Karpas-422 (cell line): ENCODE measurements at places on chromosomes 1 and 21. TPM values are rescaled to one million over a fixed set of nuclear protein-coding genes. Genes with fewer than 3 reads are reported as not detected.

DNA sequence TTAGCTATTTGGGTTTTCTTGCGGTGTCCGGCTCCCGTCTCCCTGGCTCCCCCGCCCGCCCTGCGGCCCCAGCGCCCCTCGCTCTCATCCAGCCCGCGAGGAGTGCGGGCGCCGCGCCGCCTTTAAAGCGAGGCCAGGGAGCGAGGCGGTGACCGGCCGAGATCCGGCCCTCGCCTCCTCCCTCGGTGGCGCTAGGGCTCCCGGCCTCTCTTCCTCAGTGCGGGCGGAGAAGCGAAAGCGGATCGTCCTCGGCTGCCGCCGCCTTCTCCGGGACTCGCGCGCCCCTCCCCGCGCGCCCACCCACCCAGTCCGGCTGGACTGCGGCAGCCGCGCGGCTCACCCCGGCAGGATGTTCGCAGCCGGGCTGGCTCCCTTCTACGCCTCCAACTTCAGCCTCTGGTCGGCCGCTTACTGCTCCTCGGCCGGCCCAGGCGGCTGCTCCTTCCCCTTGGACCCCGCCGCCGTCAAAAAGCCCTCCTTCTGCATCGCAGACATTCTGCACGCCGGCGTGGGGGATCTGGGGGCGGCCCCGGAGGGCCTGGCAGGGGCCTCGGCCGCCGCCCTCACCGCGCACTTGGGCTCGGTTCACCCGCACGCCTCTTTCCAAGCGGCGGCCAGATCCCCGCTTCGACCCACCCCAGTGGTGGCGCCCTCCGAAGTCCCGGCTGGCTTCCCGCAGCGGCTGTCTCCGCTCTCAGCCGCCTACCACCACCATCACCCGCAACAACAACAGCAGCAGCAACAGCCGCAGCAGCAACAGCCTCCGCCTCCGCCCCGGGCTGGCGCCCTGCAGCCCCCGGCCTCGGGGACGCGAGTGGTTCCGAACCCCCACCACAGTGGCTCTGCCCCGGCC lies 492 bp downstream of the HLX start:
- no peaks in the 10 kb centered on the region for H3K36me3 ChIP-seq
- no peak for DNase-seq
- no peak overlapping the region for H3K27ac ChIP-seq
- H3K4me1 ChIP-seq: no peaks in the 10 kb centered on the region
- H3K4me3 ChIP-seq: no peak overlapping the region
- H3K27me3 ChIP-seq: no peaks in the 10 kb centered on the region

DNA sequence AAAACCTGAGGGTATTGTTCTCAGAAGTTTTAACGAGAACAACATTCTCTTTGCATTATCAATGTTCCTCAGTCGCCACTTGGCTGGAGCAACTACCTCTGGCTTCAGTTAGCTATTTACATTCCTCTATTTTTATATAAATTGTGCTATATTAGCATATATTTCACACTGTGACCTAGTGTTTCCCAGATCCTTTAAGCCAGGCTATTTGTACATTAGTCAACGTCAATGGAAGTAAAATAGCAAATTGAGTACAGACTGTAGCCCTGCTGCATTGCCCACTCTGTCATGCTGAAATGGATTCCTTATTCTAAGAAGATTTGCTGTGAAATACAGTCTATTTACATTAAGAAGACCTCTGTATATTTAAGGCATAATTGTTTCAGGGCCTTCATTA lies 213.8 kb downstream of the ROR1 start:
- H3K27me3 ChIP-seq: no peaks in the 10 kb centered on the region
- H3K4me3 ChIP-seq: no peak overlapping the region
- no peak for DNase-seq
- H3K36me3 ChIP-seq: no peaks in the 10 kb centered on the region
- H3K4me1 ChIP-seq: no peaks in the 10 kb centered on the region
- no peak overlapping the region for H3K27ac ChIP-seq

Gene FGR
- 3.0 and 5.6 TPM in 2 replicates for total RNA-seq

Gene ATAD3C
- 0.51 TPM in 1 of 2 replicates, not detected in the other for total RNA-seq

Gene KCNE2
- not detected in 2 replicates for total RNA-seq

Gene PCSK9
- total RNA-seq: not detected in 2 replicates

GRCh38 chr1:14294860-14295536 lies 303.5 kb upstream of the KAZN start:
- H3K36me3 ChIP-seq: no peaks in the 10 kb centered on the region
- H3K27me3 ChIP-seq: 0 out of 2 replicates have a peak, but pooled peaks cover 2% of the 10 kb centered on the region
- peaks cover 10% of the 10 kb centered on the region for H3K4me1 ChIP-seq

DNA sequence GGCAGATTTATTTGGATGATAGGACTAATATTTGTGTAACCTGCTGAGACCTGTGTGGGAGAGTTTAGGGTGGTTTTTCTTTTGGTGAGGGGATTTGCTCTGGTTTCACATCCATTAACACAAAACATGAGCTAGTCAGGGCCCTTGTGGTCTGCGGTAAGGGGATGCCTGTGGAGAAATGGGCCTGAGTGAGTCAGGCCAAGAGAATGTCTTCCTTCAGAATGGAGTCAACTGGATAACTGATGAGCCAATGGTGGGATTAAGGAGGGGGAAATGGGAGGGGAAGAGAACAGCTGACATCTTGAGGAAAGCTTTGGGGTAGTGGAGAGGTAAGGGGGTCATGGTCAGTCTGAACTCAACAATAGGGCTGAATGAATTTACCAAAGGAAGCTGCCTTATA lies 13.9 kb downstream of the WNT2B start:
- H3K4me1 ChIP-seq: no peaks in the 10 kb centered on the region
- no peak for DNase-seq
- no peak overlapping the region for H3K4me3 ChIP-seq
- H3K36me3 ChIP-seq: no peaks in the 10 kb centered on the region
- H3K27ac ChIP-seq: no peak overlapping the region
- 0 out of 2 replicates have a peak, but pooled peaks cover 3% of the 10 kb centered on the region for H3K27me3 ChIP-seq

GRCh38 chr1:247173431-247173830 lies 1.6 kb upstream of the ZNF124 start:
- H3K27ac ChIP-seq: no peak overlapping the region
- H3K4me3 ChIP-seq: no peak overlapping the region
- no peak for DNase-seq
- no peaks in the 10 kb centered on the region for H3K4me1 ChIP-seq

Gene CELA2B
- total RNA-seq: not detected in 2 replicates

DNA sequence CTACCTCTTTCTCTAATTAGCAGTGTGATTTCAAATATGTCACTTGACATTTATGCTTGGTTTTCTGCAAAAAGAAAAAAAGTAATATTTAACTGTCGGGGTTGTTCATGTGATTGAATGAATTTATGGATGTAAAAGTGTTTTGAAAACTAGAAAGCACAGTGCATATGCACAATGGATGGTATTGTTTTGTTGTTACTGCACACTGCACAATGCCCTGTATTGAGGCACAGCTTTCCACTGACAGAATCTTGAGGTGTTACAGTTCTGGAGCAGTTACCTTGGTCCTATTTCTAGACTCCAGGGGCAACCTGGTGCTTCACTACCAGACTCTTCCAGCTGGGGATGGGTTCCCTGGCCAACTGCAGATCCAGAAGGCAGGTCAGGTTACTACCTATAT lies 116.8 kb upstream of the L1TD1 start:
- no peaks in the 10 kb centered on the region for H3K27me3 ChIP-seq
- no peak overlapping the region for H3K4me3 ChIP-seq
- no peaks in the 10 kb centered on the region for H3K36me3 ChIP-seq
- H3K4me1 ChIP-seq: no peaks in the 10 kb centered on the region

- no peaks in the 10 kb centered on the region for H3K27me3 ChIP-seq
- no peak overlapping the region for H3K27ac ChIP-seq
- no peaks in the 10 kb centered on the region for H3K36me3 ChIP-seq
Observed at GRCh38 chr1:15691434-15692032, 7.4 kb downstream of the PLEKHM2 start.

Gene KCNQ4
- total RNA-seq: 2.3 and 3.2 TPM in 2 replicates

- no peaks in the 10 kb centered on the region for H3K27me3 ChIP-seq
- no peak for DNase-seq
- no peaks in the 10 kb centered on the region for H3K4me1 ChIP-seq
- no peaks in the 10 kb centered on the region for H3K36me3 ChIP-seq
- no peak overlapping the region for H3K4me3 ChIP-seq
- H3K27ac ChIP-seq: no peak overlapping the region
Observed at GRCh38 chr1:98733782-98734112, 72.2 kb downstream of the SNX7 start.
